NCI-H2081 treated with DMSO at 0.1 percent for 48 hours (cell line): ENCODE measurements at places on chromosomes 12 and 14.

DNA sequence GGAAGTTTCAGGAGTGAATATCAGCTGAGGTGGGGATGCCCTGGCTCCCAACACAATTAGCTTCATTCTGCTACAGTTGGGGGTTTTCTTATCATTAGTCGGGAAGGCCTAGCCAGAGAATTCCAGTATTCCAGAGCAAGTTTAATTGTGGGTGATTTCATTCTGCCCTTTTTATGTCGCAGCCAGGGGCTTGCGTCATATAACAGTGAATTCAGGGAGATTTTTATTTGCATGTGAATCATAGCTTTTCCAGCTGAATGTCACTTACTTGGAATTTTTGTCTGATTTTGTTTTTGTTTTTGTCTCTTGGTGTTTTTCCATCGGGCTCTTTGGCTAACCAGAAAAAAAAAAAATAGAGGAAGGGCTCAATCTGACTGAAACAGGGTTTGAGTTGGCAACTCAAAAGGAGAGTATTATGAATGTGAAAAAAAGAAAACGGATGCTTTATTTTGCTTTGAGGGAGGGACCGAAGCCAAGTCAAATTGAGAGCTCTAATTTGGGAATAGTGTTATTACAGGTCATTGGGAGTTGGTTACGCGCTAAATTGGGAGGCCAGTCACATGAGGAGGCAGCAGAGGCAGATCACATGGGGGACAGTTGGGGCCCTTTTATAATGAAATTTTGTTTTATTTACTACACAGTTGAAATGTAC lies 119.4 kb downstream of the SAMD4A start:
- no peak for DNase-seq

DNA sequence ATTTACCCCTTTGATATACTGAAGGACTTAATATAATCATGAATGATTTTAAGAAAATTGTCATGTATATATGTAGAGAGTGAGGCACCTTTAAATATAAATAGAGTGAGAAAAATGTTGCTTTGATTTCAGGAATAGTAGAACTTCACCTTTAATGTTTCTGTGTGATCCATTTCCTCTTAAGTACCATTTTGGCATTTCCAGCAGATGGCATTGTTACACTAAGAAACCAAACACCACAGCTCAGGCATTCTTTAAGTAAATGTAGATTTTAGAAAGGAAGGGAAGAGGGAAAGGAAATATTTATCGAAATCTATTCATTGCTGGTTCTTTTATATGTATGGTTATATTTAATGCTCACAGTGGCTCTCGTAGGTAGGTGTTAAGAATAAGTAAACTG lies 556.7 kb upstream of the FBXO33 start:
- DNase-seq = peak; percentile 7

DNA sequence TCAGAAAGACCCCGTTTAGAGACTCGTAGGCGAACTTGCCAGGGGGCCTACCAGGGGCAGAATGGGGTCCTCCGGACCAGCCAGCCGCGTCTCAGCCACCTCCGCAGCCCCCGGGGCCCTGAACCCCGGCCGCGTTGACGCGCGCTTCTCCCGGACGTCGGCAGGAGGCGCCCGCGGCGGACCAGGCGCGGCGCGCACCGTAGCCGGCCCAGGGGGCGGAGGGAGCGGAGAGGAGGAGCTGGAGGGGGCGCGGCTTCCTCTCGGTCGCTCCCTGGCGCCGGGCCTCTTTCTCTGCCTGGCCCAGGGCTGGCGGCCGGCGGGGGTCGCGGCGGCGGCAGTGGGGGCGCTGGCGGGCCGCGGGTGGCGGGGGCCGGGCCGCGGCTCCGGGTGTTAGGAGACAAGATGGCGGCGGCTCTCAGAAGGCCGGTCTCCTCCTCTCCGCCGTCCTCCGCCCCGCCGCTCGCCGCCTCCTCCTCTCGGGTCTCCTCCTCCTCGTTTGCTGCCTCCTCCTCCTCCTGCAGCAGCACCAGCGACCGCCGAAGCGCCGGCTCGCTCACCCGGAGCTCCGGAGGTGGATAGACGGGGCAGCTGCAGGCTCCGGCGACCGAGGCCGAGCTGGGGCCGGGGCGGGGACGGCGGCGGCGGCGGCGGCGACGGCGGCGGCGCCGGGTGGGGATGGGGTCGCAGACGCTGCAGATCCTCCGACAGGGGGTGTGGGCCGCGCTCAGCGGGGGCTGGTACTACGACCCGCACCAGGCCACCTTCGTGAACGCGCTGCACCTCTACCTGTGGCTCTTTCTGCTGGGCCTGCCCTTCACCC lies at the start of gene PCNX1:
TSS of gene PCNX1 (plus strand) at position 284 of the 820 bp plus-strand sequence. CDS start at position 676, 392 bp downstream.
- no peak for DNase-seq

DNA sequence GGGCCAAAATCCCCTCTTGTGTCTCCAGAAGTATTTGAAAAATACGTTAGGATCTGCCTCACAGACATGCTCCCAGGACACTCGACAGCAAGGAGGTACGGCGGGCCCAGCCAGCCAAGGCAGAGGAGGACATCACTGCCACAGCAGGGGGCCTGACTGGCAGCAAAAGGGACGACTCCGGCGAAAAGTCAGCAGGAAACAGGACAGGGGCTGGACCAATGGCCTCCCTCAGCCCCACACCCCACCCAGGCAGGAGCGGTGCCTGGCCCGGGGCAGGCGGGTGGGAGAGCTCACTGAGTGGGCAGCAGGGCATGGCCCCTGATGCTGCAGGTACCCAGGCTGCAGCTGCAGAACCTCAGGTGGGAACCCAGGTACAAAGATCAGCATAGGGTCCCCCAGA lies 17.8 kb downstream of the BRF1 start:
- no peak for DNase-seq

DNA sequence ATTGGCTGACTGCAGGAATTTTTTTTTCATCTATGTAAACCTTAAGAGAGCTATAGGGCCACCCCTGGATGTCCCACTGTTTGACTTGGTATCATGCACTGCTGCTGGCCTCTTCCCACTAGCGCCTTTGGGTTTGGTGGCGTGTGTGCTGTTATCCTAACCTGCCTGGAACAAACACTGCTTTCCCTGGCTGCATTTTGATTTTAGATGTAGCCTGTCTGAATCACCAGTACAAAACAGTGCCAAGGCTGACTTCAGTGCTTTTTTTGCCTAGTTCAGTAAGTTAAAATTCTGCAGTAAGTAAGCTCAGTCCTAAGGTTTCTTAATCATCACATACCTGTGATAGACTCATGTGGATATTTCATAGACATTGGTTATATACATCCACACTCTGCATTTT lies 99.2 kb downstream of the EML1 start:
- DNase-seq = no peak

GRCh38 chr12:122394626-122395194 lies 27.8 kb downstream of the CLIP1 start:
- DNase-seq = no peak

- DNase-seq = no peak
These were observed 120.4 kb downstream of the LRRIQ1 start for GRCh38 chr12:85156569-85156968.

GRCh38 chr12:45644541-45644940 lies 85.0 kb upstream of the ARID2 start:
- DNase-seq = no peak

GRCh38 chr12:2750185-2750584 lies 44.6 kb upstream of the FKBP4 start:
- DNase-seq = no peak

DNA sequence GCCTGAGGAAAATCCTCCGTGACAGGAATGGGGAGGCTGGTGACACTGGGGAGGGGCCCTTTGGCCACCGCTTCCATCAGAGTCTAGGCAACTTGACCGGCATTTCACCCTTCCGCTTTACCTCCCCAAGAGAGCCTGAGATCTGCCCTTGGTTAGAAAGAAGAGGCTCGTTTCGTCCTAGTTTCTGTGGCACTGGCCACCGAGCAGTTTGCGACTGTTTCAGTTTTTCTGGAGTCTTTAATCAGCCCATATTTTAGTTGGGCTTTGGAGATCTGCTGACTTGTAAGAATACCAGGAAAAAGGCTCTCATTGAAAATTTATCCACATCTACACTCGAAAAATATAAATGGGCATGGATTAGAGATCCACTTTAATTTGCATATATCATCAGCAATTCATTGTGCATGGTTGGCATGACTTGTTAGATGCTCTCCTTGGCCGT lies 414 bp upstream of the ANKS1B start:
- DNase-seq = no peak
